HFFc6 (cell line): ENCODE measurements at places on chromosomes 6 and 20.
A peak's percentile ranks its signal among the peaks of the same experiment; 100 is the strongest.

- no peak for DNase-seq
Measured at GRCh38 chr6:30882759-30883684, 1.3 kb upstream of the DDR1 start.

DNA sequence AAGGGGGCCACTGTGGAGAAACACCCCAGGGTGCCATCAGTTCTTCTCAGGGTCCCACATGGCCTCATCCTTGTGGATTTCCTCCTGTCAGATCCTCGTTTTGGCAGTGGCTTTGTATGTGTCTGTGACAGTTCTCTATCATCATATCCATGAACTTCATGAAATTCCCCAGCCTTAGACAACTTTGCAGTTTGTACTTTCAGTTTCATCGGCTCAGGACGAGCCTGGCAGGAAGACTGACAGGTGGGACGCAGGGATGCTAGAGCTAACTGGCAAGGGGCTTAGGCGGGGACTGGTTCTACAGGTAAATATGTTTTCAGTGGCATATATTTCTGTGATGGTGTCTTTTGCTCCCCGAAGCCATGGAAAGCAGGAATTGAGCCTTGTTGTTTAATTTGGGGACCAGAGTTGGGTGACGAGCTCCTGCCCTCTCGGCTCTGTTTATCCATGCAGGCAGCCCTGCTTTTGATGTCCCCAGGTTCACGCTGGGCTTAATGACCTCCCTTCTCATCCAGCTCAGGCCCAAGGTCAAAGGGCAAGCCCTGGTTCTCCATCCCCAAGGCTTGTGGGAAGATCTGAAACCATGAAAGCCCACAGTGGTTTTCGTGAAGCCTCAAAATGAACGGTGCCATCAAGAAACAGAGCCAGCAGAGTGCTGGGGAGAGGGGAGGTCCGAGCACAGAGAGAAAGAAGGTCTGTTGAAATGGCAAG lies 11.2 kb downstream of the SDCBP2 start:
- DNase-seq, result no peak

DNA sequence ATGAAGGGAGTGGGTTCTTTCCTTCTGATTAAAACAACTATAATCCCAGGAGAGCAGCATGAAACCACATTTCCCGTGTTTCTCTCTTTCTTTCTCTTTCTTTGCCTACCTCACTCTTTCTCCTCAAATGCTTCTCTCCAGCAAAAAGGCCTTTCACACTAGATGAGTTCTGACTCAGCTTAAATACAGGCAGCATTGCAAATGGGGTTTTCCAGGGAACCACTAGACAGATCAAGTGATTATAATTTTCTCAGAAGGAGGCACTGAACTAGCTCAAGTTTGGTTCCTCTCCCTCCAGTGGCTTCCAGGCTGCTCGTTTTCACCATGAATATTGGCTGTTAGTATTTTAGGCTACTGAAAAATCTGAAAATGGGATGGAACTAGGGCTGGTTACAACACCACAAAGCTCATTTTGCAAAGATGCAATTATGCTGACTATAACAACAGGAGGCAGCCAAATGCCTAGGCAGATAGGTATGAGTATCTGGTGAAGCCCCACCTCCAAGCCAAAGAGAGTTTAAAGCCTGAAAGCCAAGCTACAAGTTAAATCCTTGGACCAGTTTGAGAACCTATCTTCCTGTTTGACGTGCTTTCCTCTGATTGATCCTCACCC lies 260.0 kb downstream of the MMUT start:
- DNase-seq, result peak; percentile 11

GRCh38 chr6:137876547-137876946 lies 9.5 kb downstream of the TNFAIP3 start:
- DNase-seq, result no peak

DNA sequence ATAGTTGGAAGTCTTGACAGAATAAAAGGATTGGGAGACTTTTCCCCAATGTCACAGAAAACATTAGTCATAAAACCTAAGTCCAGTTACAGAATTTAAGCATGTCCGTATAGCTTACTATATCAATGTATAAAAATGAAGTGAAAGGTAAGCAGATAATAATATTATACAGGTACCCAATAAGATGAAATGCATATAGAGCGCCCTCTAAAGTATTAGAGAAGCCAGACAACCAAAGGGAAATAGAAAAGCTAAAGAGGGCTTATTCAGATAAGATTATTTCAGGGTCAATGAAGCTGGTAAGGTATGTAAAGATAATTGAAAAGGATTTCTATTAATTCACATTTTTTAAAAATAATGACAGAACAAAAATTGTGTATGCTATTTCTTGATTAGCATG lies 947.7 kb upstream of the MAP3K7 start:
- no peak for DNase-seq

DNA sequence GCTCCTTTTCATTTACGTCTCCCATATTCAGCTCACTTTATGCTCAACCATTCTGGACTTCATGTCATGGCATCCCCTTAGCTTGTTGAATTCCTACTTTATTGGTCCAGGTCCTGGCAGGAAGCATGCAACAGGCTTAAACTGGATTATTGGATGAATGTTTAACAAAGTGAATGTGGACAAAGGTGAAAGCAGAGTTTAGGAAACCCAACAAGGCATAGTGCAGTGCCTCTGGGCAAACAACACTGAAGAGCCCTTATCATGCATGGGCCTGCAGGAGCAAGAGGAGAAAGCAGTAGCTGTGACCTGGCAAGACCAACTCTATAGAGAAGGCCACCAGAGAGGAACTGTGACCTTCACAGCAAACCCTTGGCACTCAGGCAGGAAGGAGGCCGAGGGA lies 5.3 kb upstream of the ANKRD66 start:
- no peak for DNase-seq

- peak; percentile 68 for DNase-seq
Measured at GRCh38 chr6:134373282-134373922, 55.5 kb upstream of the SGK1 start.

GRCh38 chr6:160421854-160422253 lies 73.7 kb downstream of the SLC22A3 start:
- no peak for DNase-seq

DNA sequence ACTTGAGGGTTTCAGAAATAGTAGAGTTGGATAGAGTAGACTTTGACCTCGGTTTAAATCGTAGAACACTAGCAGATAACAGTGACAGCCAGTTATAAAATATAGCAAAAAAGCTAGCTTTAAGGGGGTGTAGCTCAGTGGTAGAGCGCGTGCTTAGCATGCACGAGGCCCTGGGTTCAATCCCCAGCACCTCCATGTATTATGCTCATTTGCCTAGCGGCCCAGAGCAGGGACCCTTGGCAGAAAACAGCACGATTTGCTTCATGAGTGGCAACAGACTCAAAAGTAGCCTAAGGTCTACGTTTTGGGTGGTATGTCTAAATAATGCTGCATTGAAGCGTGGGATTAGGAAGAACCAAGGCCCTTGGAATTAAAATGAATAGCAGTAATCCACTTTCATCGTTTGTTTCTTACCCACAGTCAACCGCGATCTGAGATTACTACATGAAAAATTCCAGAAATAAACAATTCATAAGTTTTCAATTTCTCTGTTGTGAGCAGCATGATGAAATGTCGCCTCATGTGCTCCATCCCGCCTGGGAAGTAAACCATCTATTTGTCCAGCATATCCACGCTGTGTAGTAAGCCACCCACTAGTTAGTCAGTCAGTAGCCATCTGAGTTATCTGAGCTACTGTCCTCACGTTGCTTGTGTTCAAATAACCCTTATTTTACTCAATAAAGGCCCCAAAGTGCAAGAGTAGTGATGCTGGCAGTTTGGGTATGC lies 184.9 kb downstream of the GPX5 start:
- DNase-seq, result peak; percentile 78

DNA sequence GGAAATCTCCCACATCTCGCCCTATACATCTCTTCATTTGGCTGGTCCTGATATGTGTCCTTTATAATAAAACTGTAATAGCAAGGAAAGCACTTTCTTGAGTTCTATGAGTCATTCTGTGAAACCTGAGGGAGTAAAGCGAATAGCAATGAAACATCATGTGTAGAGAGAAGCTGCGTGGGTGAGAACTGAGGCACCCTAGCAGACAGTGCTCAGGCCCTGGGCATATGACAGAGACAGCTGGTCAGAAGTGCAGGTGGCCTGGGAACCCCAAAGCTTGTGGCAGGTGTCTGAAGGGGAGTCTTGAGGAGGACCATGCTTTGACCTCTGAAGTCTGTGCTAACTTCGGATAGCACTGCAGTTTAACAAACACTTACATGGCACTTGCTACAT lies 1.3 kb upstream of the BLOC1S5 start:
- DNase-seq, result no peak

DNA sequence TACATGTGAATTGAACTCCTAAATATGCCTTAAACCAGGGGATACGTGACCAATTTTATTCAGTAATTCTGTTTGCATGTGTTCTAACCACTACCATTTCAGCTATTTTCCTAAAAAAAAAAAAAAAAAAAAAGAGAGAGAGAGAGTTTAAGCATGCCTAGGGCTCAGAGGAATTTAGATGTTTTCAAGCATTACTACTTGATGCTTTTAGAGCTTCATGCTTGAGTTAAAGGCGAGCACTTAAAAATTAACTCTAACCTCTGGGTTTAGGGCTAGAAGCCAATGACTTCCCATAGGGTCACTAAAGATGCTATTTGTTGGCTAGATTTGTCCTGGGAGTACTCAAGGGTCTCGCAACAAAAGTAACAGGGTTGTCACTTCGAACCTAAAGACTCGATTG lies 217.7 kb downstream of the ATXN1 start:
- DNase-seq, result no peak

DNA sequence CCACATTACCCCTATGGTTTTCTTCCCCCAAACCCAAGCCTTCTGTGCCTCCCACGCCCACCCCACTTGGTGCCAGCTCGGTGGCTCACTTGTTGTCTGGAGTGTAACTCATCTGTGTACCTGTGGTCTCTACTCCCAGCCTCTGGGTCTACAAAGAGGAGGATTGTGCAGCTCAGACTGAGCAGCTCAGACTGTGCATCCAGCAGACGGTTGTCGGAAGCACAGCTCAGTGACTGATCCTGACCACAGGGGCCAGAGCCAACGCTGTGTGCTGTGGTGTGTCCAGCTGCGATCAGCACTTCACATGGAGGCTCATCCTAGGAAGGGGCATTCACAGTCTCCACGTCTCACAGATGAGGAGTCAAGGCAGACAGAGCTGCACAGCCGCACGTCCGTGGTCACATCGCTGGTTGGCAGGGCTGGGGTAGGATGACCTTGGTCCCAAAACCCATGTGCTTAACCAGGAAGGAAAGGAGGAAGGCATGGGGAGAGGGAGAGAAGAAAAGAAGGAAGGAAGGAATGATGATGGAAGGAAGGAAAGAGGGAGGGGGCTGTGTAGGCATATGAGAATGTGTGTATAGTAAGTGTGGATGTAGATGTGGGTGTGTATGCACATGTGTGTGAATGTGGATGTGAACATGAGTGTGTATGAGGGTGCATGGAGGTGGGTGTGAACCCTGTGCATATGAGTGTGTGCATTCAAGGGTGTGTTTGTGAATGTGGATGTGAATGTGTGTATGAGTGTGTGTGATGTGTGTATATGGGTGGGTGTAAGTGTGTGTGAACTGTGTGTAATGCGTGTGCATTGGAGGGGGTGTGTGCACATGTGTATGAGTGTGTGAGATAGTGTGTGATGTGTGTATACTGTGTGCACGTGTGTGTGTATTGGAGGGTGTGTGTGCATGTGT lies 28.2 kb upstream of the STX16 start:
- DNase-seq, result no peak
